ENCODE measurements at places on chromosomes 12 and 14.

- DNase-seq = no peak
Observed at GRCh38 chr14:65502676-65503124, 90.2 kb downstream of the FUT8 start.

DNA sequence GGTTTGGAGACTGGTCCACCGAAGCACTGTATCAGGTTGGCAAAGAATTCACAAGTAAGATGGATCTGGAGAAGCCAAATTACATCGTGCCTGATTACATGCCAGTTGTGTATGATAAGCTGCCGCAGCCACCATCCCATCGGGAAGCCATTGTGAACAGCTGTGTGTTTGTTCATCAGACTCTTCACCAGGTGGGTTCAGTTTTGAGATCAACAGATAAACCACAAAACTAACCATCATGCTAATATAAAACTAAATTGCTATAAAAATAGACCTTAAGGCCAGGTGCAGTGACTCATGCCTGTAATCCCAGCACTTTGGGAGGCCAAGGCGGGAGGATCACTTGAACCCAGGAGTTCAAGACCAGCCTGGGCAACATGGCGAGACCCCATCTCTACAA is 58.9 kb downstream of the HSP90AA1 start:
- DNase-seq = no peak

DNA sequence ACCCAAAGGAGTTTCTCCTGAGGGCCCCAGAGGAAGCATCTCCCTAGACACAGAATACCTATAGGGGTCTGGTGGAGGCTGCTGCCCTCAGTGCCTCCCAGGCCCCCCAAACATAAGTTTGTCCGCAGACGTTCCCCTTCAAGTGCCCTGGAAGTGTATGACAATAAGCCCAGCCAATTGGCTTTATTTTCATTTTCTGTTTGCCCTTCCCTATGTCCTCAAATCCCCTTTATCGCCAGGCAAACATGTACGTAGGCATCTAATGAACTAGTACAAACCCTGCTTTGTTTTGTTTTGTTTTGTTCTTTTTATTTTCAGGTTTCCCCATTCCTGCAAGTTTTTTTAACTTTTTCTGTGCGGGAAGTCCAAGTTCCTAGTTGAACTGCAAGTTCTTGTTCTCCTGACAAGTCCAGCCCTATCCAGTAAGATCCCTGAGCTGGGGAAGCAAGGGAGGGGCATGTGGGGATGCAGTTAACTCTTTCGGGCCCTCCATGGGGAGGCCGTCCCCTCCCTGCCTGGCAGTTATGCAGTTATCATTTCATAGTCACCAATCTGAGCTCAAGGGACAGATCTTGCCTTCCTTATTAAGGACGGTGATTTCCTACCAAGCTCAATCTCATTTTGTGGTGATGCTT is 141.9 kb downstream of the KCNA5 start:
- no peak for DNase-seq

- DNase-seq = no peak
Observed at GRCh38 chr12:24487606-24488005, 461.3 kb downstream of the BCAT1 start.

GRCh38 chr12:26402648-26403047 is 207.3 kb downstream of the SSPN start:
- no peak for DNase-seq

GRCh38 chr12:58470266-58471010 is 449.9 kb downstream of the LRIG3 start:
- DNase-seq = no peak

- no peak for DNase-seq
Observed at GRCh38 chr14:104155513-104155912, 17.1 kb downstream of the KIF26A start.

- DNase-seq = no peak
Observed at GRCh38 chr14:75804570-75805275, 143.7 kb downstream of the TTLL5 start.

DNA sequence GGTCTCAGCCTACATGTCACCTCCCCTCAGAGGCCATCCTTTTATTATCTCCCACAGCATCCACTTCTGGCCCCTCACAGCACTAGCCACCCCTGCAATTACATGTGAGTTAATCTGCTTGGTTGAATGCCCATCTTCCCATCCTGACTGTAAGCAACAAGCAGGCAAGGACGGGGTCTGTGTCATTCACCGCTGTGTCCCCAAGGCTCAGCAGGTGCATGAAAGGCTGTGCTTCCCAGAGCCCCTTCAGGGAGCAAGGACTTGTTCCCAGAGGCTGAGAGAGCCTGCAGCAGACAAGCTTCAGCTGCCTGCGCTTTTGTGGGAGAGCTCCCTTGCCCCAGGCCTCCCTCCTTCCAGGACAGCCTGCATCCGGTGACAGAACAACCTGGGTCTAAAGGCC is 172.7 kb upstream of the GSC start:
- DNase-seq = no peak

- DNase-seq = no peak
Observed at GRCh38 chr12:71282925-71283324, 125.1 kb upstream of the TSPAN8 start.

DNA sequence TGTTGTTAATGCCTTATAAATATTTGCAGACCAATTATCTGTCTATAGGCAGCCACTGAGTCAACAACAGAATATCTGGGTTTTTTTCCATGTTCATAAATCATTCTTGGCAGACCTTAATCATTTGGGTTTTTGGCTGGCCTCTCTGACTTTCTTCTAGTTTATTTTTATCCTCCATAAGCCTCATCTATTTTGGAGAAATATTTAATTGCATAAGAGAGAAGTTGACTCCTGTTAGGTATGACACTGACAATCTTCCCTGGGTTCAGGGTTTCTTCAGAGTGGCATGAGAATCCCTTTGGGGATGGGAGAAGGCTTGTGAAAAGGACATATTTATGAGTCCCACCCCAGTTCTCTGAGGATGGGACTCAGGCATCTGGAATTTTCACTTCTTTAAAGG is 299.8 kb downstream of the NRXN3 start:
- no peak for DNase-seq

- no peak for DNase-seq
Observed at GRCh38 chr12:94648578-94648977, 1.8 kb downstream of the TMCC3 start.

DNA sequence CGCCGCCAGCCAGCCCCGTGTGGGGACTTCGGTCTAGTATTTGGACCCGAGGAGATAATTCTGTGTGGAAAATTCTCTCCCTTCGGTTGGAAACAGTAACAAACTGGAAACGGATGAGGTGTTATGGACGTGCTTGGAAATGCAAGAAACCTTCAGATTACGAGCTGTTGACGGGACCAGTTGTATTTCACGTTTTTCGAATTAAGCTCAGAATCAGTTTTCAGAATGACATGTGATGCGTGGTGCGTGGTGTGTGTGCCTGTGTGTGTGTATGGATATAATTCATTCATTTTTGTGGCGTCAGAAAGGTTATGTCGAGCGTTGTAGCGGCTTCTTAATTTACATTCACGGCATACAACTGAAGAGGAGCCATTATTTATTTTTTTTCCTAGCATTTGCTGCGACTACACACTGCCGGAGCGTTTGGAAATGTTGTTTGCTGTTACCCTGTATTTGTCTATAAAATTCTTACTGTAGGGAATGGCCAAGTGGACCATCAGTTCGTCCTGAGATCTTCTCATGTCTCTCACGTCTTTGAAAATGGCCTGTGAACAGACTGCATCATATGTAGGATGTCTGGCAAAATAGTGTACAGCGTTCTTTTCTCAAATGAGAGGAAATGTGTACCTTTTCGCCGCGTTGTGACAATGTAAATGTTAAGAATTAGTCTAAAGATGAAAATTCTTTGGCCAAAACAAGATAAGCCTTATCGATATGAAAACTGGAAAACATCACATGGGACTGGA is 1.3 kb downstream of the TRAF3 start:
- DNase-seq = peak; percentile 24

GRCh38 chr12:66665435-66665985 is 13.4 kb downstream of the GRIP1 start:
- DNase-seq = no peak

- DNase-seq = no peak
Observed at GRCh38 chr14:58607131-58607951, 30.4 kb upstream of the DACT1 start.

DNA sequence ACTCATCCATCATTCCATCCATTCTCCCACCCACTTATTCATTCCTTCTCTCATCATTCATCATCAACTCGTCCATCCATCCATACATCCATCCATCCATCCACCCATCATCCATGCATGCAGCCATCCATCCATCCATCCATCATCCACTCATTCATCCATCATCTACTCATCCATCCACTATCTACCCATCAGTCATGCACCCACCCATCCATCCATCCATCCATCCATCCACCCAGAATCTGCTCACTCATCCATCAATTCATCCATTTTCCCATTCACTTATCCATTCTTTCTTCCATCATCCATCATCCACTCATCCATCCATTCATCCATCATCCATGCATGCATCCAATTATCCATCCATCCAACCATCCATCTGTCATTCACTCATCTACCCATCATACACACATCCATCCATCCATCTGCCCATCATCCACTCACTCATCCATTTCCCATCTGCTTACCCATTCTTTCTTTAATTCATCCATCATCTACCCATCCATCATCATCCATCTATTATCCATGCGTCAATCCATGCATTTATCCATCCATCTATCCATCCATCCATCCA is 107.1 kb upstream of the WSCD2 start:
- DNase-seq = no peak

DNA sequence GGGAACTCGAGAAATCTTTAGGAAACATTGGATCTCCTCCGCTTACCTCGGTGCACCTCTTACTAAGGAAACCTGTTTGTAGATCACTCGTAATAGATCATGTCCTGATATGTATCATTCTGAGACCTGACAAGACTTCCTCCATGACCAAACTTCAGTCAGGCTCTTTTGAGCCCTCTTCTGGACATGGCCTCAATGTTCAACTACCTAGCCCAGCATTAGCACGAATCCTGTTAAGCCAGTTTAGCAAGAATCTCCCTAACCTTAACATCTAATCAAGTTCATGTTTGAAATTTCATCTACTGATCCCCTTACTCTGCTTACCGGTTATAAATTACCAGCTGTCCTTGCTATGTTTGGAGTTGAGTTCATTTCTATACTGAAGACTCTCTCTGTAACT is 713.9 kb upstream of the USP15 start:
- DNase-seq = no peak

GRCh38 chr12:71786829-71787228 is 32.2 kb downstream of the RAB21 start:
- no peak for DNase-seq

GRCh38 chr14:59482541-59483331 is 1.5 kb downstream of the L3HYPDH start:
- no peak for DNase-seq

DNA sequence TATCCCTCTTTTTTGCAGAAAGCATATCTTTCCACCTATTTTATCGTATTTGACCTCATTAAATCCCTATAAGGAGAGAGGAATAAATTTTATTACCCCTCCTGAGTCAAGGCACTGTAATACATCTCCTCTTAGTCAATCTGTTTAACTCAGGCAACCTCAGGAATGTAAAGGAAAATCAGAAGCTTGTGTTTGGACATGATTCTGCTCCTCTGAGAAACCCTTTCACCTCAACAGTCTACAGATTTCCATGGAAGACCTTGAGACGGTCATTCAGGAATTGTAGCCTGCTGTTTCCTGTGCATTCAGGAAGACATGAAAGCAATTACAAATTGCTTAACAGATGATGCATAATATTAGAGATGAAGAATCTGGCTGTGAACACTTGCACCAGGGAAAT is 360.8 kb downstream of the PAWR start:
- no peak for DNase-seq

- DNase-seq = peak; percentile 44
Observed at GRCh38 chr12:132761032-132761920, at the start of gene ANKLE2. Gene ANKLE2 (minus strand): TSS chr12:132761832. CDS start chr12:132761798, 34 bp downstream.

DNA sequence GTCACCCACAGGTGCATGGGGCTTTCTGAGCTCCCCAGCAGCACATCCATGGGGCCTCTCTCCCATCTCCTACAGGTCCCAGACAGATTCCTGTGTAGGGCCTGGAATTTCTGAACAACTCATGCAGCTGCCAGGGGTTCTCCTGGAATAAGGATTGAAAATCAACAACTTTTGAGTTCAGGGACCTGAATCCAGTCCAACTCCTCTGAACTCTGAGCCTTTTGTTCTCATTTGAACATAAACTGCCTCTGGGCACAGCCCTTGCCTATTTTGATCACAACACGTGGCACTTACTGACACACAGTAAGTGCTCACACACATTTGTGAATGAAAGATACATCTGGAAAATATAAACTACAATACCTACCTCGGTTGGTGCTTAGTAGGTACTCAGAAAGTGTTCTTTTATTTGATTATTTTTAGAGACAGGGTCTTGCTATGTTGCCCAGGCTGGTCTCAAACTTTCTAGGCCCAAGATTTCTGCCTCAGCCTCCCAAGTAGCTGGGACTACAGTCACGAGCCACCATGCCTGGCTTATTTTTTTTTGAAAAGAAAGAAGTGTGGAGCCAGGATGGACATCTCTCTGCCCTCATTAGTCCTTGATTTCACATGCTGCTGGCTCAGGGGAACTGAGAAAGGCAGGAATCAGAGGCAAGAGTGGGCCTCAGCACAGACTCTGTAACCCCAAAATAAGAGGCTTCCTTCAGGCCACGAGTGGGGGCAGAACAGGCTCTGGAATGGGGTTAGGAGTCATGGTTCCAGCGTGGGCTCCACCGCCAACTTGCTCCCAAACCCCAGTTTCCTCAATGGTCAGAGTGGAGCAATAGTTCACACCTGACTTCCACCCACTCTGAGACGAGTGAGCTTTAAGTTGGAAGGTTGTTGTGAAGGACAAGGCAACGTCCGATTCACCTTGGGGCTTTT is 27.0 kb downstream of the SYNE3 start:
- no peak for DNase-seq
